Effector CD4-positive, alpha-beta T cell (primary cell): ENCODE measurements at places on chromosomes 3 and 15.

- DNase-seq: no peak
Measured at GRCh38 chr3:8853081-8853480, 83.7 kb upstream of the OXTR start.

DNA sequence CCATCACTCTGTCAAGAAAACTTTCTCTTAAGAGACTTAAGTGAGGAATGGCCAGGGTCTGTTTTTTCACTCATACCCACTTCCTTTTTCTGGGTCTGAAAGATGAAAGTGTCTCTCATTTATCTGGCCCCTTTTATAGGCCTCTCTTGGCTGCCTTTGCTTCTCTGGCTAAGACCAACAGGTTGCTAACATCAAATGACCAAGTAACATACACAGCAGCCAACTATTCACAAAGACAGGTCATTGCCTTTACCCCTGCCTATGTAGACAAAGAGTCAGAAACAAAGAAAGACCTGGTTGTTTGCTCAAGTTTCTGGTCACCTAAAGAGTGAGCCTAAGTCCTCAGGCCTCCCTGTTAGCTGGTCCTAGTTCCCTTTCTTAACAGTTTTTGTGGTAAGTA is 24.0 kb upstream of the CSTA start:
- DNase-seq: no peak

DNA sequence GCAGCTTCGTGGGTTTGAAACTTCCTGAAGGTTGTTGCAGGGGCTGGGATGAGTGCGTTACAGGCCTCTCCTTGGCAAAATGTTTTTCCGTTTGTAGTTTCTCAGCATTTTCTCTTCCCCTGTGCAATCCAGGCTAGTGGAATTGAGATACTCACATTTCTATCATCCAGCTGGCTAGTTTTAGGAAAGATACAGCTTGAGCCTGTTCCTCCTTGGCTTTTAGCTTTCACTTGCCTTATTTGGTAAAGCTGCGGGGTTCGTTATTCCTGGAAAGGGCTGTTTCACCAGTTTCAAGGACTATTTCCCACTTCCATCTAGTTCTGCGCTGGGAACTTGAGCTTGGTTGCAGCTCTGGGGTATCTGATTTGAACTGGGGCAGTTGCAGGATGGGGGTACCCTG is 90.3 kb downstream of the ITPR1 start:
- no peak for DNase-seq

- DNase-seq: no peak
Measured at GRCh38 chr15:29089731-29090616, 179.6 kb downstream of the NSMCE3 start.

DNA sequence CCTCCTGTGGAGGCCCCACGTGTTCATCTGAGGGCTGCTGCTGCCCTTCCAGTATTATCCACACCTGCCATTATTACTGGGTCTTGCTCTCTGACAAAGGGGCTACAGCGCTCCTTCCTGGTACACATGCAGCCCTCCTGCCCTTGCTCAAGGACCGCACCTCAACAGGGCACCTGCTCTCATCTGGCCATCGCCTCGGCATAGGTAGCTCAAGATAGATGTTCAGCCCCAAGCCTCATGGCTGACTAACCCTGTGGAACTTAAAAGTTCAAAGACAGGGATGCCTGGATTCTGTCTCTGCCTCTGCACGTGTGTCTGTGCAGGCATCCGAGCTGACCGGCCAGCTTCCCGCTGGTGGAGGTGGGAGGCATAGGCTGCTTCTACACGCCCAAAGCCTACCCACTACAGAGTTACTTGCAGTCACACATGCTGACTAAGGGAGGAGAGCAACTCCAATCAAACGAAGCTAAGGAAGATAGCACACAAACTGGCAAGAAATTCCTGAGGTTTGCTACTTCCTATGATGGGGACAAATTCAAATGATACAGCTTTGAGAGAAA is 152.5 kb upstream of the ATP10A start:
- no peak for DNase-seq

GRCh38 chr3:150372722-150373121 is 35.4 kb upstream of the TSC22D2 start:
- DNase-seq: no peak

- no peak for DNase-seq
Measured at GRCh38 chr3:156803952-156804741, 22.0 kb upstream of the LEKR1 start.
